ENCODE measurements at places on chromosomes 11 and 22.

GRCh38 chr11:48124880-48125279 lies 91.7 kb upstream of the OR4B1 start:
- DNase-seq = no peak

GRCh38 chr22:19167106-19167869 lies 11.2 kb downstream of the SLC25A1 start:
- DNase-seq = no peak

- no peak for DNase-seq
Observed at GRCh38 chr11:17221968-17222367, 14.2 kb upstream of the PIK3C2A start.

DNA sequence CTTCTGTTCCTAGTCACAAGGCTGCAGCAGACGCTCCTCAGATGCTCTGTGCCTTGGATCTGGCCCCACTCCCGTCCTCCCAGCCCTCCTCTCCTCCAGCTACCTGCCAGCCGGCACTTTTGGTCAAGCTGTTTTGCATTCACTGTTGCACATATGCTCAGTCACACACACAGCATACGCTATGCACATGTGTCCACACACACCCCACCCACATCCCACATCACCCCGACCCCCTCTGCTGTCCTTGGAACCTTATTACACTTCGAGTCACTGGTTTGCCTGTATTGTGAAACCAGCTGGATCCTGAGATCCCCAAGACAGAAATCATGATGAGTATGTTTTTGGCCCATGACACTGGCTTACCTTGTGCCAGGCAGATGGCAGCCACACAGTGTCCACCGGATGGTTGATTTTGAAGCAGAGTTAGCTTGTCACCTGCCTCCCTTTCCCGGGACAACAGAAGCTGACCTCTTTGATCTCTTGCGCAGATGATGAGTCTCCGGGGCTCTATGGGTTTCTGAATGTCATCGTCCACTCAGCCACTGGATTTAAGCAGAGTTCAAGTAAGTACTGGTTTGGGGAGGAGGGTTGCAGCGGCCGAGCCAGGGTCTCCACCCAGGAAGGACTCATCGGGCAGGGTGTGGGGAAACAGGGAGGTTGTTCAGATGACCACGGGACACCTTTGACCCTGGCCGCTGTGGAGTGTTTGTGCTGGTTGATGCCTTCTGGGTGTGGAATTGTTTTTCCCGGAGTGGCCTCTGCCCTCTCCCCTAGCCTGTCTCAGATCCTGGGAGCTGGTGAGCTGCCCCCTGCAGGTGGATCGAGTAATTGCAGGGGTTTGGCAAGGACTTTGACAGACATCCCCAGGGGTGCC lies 109.8 kb downstream of the BCR start:
- peak; percentile 31 for DNase-seq

GRCh38 chr11:58938398-58938797 lies 890 bp upstream of the GLYATL1 start:
- no peak for DNase-seq

DNA sequence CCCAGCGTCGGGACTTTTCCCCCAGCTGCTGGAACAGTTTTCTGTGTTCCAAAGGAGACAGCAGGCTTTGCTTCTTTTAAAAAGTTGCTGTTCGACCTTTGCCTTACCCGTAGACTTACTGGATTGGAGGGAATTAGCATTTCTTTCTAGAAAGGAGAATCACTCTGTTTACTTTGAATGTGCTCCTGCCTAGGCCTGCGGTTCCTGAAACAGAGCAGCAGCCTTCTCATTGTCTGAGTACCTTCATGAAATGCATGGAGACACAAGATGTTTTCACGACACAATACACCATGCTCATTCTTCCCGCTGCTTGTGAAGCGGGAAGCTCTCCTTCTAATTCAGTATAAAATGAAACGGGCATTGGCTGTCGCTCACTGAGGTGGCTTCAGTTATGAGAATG lies 196.2 kb downstream of the TBC1D22A start:
- no peak for DNase-seq

GRCh38 chr11:87260811-87261210 lies 223.1 kb downstream of the TMEM135 start:
- no peak for DNase-seq

- DNase-seq = no peak
Observed at GRCh38 chr11:15773476-15774387, 582.6 kb downstream of the SOX6 start.

DNA sequence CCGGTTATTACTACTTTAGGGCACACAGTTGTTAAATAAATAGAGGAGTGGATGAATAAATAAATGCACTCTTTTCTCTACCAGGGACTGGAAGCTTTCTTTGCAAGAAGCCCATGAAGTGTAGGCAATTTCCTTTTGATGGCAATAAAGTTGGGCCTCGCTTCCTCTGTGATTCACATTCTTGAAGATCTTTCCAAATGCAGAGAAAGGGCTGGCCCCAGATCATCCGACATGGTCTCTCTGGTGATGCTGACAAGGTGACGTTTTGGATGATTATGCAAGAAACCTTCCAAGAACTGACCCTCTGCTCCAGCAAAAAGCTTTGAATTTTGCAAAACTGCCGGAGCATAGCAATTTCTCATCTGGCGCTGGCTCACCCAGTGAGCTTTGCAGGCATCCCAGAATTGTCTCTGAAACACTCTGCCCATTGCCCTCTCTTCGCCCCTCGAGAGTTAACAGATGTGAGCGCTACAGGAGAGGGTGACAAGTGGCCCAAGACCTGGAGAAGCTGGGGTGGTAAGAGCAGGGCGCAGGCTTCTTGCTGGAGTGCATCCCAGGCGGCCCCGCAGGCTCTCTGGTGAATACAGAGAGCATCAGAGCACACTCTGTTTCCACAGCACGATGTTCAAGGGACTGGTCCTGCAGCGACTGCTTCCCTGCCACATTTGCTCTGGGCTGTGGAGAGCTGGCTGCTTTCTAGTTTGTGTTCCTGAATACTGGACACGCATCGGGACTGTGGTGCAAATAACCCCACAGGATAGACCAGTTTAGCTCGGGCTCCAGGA lies 11.5 kb upstream of the IFT27 start:
- DNase-seq = no peak

DNA sequence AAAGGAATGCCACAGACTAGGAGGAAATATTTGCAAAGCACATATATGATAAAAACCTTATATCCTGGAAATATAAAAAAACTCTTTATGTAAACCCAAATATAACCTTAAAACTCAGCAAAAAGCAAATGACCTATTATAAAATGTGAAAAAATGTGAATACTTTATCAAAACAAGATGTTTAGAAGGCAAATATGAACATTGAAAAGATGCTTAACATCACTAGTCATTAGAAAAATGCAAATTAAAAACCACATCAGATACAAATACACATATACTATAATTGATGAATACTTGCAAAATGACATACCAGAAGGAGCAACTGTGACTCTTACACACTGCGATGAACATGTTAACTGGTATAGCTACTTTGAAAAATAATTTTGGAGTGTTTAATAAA lies 511.2 kb upstream of the LRRC4C start:
- no peak for DNase-seq

GRCh38 chr11:30859669-30860068 lies 273.5 kb upstream of the MPPED2 start:
- DNase-seq = no peak

GRCh38 chr11:64324692-64325469 lies 7.0 kb downstream of the PRDX5 start:
- no peak for DNase-seq

DNA sequence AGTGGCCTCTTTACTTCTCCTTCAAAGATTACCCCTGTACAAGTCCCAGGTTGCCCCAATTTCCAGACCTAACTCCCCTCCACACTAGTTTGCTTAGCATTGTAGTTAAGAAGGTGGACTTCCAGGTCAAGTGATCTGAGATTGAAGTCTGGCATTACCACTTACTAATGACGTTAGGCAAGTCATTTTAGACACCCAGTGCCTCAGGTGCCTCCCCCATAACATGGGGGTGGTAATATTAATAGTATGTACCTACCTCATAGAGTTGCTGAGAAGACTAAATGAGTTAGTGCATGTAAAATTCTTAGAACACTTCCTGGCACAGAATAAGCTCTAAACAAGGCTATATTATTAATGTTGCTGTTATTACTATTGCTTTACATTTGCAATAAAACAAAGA lies 93.4 kb downstream of the SPON1 start:
- DNase-seq = no peak

DNA sequence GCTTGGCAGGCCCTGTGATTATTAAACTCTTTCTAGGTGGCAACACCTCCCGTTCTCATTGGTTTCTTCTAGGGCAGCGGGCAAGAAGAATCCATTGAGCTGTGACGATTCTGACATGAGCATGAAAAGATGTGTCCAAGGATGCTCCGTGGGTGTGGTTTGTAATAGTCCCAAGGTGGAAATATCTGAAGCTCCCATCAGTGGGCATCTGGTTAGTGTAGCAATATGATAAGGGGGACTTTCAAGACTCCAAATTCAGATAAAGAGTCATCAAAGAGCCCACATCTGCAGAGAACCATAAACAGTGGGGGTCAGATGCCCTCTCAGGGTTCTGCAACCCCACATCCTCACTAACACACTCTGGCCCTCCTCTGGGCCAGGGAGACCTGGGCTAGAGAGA lies 42.6 kb downstream of the TST start:
- DNase-seq = no peak

All from activated CD4-positive, alpha-beta T cell treated with anti-CD3 and anti-CD28 coated beads for 4 hours (primary cell).